ENCODE measurements at places on chromosomes 1 and 21. TPM values are rescaled to one million over a fixed set of nuclear protein-coding genes. Genes with fewer than 3 reads are reported as not detected.

GRCh38 chr1:6092211-6092610, 46.5 kb downstream of the KCNAB2 start:
- DNase-seq = no peak

DNA sequence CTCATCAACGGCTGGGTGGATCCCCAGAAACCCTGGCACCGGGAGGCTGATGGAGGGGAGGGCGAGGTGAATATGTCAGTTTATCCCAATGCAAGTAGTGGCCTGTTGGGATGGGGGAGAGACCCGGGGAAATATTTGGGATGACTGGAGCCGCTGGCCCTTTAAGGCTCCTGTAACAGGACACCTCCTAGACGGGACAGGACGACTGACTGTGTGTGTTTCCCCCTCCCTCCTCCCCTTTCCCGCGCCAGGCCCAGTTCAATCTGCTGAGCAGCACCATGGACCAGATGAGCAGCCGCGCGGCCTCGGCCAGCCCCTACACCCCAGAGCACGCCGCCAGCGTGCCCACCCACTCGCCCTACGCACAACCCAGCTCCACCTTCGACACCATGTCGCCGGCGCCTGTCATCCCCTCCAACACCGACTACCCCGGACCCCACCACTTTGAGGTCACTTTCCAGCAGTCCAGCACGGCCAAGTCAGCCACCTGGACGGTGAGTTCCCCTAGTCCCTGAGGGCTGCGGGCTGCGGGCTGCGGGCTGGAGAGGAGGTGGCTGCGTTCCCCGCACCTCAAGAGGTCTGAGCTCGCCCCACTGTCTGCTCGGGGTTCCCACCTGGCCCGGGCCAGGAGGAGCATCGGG, 44.8 kb upstream of the CCDC27 start:
- no peak for DNase-seq

CELSR2 gene
- 1.0 TPM for total RNA-seq

GRCh38 chr1:91697861-91698260, 188.1 kb downstream of the TGFBR3 start:
- no peak for DNase-seq

DNA sequence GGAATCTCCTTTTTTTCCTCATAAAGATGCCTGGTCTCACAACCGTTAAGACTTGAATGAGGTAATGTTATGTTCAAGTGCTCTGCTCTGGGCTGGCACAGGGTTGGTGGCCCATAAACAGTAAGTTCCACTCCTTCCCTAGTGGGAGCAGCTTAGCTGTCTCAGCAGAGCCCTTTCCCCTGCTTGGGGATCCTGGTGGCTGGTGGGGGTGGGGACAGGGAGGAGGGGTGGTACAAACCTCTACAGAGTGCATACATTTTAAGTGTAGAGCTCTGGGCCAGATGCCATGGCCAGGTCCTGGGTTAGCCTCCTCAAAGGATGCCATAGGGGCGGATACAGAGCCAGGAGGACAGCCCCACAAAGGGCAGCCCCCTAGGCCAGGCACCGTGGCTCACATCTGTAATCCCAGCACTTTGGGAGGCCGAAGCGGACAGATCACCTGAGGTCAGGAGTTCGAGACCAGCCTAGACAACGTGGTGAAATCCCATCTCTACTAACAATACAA, 20.7 kb upstream of the PADI1 start:
- no peak for DNase-seq

- no peak for DNase-seq
These were observed 34.2 kb downstream of the TRIM11 start for GRCh38 chr1:228372183-228373003.

DNA sequence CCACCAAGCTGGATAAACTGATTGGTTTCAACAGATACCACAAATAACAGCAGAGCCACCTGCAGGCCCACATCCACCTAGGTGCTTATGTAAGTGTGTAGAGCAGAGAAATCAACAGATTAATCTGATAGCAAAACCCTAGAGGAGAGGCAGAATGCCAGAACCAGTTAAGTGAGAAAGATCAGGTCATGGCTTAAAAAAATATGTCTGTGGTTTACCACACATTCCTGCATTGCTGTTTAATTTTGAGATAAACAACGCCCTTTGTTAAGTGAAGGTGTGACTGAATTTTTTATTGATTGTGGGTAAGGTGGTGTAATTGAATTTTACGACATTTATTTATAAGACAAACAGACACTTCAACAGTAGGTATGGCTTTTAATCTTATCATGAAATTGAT, 21.2 kb downstream of the CRNN start:
- peak; percentile 33 for DNase-seq

DNA sequence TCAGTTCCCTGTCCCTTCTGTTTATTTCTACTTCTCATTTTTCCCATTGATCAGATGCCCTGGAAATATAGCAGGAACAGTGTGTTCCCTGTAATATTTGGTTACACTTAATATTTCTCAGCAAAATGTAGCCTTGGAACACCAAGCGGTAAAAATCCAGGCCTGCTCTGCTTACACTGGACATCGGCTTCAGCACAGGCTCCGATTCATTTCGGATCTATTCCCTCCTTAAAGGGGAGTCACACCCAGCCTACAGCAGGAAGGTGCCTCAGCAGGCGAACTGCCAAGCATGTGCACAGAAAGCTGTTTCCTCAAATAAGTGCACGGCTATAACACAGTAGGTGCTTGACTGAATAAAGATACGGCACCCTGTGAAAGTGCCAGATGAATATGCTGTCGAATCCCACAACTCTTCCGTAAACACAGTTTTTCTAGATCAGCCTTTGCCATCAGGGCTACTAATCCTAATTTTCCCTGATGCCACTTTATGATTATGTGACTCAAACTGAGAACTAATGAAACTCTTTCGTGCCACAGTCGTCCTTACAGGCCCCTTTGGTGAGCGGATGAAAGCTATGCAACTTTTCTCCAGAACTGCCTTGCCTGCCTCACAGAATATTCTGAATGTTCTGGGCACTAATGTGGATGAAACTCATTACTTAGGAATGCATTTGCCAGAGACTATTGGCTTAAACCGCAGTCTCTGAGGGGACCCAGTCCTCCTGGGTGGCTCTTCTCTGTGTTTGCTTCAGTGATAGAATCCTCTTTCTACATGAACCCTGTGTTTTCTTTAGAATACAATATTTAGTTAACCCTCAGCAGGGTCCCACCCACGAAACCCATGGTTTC, 275.5 kb upstream of the RUNX1 start:
- DNase-seq = peak; percentile 68

TIE1 gene
- total RNA-seq = 50.3 TPM

All from Daoy (cell line).